ENCODE measurements at places on chromosomes 6 and 20. TPM values are rescaled to one million over a fixed set of nuclear protein-coding genes. Genes with fewer than 3 reads are reported as not detected.

The PSMF1 gene
- polyA plus RNA-seq: 123 TPM

The MOCS1 gene
- polyA plus RNA-seq: 12.4 TPM

The ID4 gene
- 349 TPM for polyA plus RNA-seq

The C20orf202 gene
- 0.27 TPM for polyA plus RNA-seq

The SOBP gene
- 27.5 TPM for polyA plus RNA-seq

The EPPIN gene
- polyA plus RNA-seq: not detected

The RIMS1 gene
- 0.17 TPM for polyA plus RNA-seq

Data from cardiac muscle cell (in vitro differentiated cells and primary cell).